ENCODE measurements at places on chromosomes 16 and 17.

DNA sequence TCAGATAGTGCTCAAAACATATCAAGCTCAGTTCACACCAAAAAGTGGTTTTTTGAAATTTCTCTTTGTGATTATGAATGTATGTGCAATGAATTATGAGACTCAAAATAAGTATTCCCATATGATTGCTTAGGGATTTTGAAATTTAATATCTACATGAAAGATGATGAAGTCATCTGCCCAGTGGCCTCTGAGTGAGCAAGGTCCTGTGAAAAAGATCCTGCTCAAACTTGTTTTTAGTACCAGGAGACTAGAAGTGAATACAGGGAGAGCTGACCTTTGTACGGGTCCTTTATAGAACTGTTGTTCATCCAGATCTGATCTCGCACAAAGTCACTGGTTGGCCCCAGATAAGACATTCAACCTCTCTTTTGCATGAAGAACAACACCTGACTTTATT lies 151.9 kb upstream of the MAF start:
- peak; percentile 47 for DNase-seq

DNA sequence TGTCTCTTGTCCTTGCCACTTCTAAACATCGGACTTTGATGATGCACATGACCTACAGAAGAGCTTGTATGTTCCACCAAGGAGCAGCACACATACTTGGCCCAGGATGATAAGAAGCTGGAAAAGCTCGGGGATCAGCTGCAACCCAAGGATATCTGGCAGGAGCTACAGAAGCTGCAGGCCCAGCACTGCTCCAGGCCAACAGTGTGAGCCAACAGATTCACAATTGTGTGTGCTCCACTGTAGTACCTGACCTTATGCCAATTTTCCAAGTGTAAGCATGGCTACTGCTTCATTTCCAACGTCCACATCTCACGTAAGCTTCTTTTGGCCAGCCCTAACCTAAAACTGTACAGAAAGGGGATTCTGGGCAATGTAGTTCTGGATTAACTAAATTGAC lies 83.4 kb downstream of the COX10 start:
- DNase-seq: no peak

DNA sequence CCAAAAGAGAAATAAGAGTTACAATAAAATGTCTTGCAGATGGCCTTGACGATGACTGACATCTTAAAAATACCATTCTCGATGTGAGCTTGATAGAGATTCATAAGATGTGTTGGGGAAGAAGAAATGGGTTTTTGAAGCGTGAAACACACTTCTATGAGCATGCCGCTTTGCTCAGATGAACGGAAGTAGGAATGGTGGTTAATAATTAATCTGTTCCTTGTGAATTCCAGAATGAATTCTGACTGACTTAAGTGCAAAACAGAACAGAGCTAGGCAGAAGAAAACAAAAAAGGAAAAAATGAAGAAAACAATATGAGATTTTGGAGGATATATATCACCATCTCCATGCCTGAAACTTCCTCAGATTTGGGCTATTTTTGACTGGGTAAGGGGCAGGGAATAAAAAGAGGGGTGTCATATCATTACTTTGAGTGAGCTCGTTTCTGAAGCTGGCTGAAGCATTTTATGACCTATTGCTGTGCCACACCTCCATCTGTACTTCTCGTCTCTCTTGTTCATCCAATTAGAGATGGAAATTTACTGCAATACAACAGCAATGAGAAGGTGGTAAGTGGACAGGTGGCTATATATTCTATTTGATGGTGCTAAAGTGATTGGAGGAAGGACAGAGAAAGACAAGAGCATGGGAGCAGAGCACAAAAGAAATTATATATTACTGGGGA lies 1152.0 kb upstream of the CDH8 start:
- DNase-seq: no peak

- no peak for DNase-seq
Observed at GRCh38 chr16:71666928-71667707, 41.1 kb downstream of the MARVELD3 start.

DNA sequence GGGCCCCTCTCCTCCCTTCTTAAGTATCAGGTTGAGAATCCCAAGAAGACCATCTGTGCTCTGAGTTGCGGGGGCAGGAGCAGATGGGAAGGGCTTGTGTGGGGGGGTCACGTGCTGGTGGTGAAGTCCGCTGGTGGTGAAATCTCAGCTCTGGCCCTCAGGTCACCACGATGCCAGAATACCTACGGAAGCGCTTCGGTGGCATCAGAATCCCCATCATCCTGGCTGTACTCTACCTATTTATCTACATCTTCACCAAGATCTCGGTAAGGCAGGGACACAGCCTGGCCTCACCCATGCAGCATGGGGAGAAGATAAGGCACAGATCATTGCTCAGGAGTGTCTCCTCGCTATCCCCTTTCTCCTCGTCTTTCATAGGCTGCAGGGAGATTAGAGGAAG lies 29.7 kb downstream of the SLC5A11 start:
- DNase-seq: no peak

DNA sequence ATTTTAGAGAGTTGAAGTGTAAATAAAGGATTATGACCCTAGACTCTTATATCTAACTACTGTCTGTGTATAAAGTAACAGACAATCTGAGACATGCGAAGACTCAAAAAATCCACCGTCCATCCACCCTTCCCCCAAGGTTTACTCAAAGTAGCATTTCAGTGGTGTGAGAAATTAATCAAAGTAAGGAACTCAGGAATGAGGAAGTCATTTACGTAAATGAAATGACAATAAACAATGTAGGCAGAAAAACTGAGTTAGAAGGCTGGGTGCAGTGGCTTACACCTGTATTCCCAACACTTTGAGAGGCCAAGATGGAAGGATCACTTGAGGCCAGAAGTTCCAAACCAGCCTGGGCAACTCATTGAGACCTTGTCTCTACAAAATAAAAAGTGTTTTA lies 19.8 kb upstream of the NTN1 start:
- no peak for DNase-seq

- no peak for DNase-seq
Observed at GRCh38 chr16:63745456-63745855, 1376.4 kb downstream of the CDH11 start.

DNA sequence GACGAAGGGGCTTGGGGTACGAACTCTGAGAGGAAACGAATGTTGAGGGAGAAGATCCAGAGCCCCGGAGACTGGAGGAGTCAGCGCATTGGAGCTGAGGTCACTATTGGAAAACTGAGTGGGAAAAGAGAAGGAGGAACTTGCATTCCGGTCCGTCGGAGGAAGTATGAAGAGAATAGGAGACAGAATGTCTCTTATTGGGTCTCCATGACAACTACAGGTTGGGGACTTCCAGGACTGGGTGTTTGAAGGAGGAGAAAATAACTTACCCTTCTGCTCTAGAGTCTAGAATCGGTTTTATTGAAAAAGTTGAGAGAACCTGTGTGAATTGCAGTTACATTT lies 537 bp downstream of the GOSR1 start:
- DNase-seq: no peak

GRCh38 chr16:86497551-86498021 lies 12.7 kb upstream of the FOXF1 start:
- DNase-seq: no peak

- DNase-seq: no peak
Observed at GRCh38 chr17:42922294-42922693, 21.7 kb downstream of the G6PC1 start.

DNA sequence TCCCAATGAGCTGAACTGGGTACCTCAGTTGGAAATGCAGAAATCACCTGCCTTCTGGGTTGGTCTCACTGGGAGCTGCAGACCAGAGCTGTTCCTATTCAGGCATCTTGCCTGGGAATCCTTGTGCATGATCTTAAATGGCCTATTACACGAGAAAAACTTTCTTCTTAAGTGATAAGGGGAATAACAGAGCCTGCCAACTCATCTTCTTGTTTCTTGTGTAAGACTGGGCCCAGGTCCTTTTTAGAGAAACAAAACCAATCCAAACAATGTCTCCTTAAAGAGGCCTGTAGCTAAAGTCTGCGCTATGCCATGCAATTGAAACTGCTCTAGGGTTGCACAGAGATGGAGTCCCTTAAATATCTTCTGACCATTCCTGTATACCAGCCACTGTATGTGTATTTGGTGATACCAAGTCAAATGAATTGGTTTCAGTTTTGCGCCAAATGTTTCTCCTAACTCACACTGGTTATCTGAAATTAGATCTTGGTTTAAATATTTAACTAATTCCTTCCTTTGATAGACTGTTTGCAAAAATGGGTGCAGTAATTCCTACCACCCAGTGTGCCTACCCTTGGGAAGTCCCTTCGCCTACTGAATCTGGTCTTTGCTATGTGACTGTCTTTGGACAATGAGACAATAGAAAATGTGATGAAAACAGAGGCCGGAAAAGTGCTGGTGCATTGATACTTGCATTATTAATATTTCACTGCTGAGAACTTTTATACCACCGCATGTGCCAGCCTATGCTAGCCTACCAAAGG lies 6.5 kb upstream of the CCL23 start:
- no peak for DNase-seq

DNA sequence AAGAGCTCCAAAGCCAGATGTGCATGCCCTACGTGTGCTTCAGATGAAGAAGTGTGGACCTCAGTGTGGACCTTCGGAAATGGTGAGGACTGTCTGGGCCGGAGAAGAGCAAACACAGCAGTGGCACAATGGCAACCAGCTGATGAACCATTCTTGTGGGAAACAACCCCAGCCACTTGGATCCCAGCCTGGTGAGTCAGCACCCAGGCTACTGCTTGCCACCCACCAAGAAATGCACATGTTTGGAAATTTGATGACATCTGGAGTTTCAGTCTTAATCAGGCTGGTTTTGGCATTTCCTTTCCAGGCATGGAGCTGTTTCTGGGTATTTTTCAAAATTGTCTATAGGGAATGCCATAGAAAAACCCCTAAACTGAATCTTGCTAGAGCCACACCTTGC lies 42.7 kb downstream of the DYNLRB2 start:
- DNase-seq: peak; percentile 71
